ENCODE measurements at places on chromosomes 3 and 15.

DNA sequence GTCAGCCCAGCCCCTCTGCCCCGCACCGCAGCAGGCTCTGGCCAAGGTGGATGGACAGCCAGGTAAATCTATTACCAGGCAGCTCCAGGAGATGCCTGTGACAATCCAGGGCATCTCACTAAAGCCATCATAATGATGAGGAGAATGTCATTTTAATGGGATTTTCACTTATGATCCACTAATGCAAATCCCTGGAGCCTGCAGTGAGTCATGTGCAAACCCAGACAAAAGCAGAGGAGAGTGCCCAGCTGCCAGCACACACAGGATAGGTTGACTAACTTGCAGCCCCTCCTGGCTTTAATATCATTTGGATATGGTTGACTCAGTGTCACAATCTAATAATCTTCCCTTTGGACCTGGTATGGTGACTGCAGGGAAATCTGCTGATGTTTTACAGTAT is 206.9 kb upstream of the TRIM42 start:
- no peak for DNase-seq

DNA sequence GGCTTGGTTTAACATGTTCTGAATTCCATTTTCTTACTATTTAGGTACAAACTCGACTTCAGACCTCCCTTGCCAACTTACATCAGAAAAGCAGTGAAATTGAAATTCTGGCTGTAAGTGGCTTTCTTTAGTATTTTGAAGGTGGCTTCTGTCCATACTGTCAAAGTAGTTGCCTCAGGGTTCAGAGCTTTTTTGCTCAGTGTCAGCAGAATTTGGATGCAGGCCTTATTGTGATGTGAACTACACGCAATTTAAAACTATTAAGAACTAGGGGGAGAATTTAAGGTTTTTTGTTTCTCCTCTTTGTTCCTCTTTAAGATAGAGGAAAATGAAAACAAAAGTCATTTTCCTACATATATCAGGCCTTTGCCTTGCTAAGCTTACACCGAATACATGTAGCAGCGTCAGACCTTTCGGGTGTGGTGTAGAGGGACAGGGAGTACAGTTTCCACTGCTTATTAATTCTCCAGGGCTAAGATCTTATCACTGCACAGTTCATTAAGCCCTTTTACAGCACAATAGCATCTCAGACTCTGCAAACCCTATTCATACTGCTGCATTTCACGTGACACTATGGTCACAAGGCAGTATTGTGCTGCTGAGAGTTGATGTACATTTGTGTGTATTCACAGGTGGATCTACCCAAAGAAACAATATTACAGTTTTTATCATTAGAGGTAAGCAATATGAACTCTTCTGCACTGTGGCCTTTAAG is 6.7 kb downstream of the SRP14 start:
- no peak for DNase-seq

GRCh38 chr15:52699457-52699856 is 20.3 kb upstream of the ATOSA start:
- DNase-seq, result no peak

DNA sequence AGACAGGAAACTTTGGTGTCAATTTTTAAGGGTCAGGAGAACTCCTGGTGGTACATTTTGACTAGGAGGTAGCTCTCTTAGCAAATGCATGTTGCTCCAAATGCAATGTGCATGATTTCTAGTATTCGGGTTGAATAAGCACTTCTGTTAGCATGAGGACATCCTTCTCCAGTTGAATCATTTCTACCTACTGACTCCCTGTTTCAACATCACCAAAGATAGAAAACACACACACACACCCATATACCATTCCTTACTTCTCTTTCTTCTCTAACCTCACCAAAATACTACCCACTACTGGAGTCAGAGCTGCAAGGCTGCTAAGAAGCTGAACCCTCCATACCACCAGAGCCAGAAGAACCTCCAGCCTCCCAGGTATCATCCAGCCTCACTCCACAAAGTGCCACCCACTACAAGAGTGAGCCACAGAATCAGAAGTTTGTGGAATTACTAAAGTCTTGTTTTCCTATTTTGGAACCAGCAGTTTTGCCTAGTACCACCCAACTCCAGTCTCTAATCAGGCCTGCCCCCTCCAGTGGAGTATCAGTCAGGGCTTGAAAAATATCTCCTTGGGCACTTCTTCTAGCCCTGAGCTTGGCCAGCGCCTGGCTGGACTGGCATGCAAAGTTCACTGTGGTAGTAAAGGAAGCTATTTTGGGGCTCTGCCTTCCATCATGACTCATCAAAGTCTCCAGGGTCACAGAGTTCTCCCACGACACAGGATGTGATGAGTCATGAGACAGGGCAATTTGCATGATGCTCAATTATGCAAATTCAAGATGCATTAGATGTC is 110.3 kb downstream of the CYP19A1 start:
- DNase-seq, result peak; percentile 1

DNA sequence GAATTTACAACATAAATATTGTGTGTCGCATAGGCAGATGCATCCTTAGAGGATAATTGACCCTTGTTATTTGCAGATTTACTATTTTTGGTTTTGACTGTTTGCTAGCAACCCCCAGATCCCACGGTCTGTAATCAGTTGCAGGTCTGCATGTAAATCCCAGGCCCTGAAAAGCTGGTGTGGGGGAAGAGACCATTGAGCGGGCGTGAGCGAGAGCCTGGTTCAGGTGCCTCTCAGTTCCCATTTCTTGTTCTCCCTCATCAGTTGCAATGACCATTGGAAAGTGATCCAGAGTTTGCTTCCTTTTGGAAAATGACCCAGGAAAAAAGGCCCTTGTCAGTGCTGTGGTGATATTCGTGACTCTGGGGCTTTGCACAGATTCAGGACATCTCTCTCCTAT is 238.9 kb downstream of the UACA start:
- DNase-seq, result no peak

GRCh38 chr3:2516762-2517441 is 418.2 kb downstream of the CNTN4 start:
- DNase-seq, result no peak

GRCh38 chr3:55620351-55621025 is 133.4 kb upstream of the WNT5A start:
- DNase-seq, result no peak

DNA sequence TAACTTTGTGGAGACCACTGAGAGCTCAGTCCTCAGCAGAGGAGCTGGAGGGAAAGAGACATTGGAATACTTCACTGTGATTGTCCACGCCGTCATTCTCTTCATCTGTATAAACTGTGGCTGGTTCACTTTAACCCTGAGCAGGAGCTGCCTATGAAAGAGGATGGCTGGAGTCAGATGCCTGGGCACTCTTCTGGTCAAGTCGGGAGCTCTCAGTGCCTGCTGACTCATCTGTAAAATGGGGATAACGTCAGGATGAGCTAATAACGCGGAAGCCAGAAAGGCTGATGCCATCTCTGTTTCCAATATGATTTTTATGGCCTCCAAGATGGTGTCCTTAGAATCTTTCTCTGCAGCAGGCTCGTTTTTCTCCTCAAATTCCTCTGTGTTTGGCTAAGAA is 51.6 kb upstream of the MRPS22 start:
- DNase-seq, result no peak

GRCh38 chr3:112579697-112580096 is 17.9 kb downstream of the SLC35A5 start:
- no peak for DNase-seq

DNA sequence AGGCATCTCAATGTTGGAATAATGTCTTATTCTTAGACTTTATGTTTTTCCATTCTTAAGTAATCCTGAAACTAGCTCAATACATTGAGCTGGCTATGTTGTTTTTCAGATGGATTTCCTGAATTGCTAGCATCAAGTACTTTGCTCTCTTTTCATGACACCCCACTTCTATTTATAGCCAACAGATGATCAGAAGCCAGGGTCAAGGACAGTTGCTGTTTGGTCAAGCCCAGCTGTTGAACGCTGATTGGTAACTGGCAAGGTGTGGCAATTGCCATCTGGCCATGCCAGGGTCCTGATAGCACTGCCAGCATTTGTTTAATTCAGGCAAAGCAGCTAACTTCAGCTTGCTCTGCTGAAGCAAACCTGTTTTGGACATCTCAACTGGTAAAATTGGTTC is 46.2 kb upstream of the PLCL2 start:
- no peak for DNase-seq

- no peak for DNase-seq
These were observed 85.2 kb downstream of the UBE2E2 start for GRCh38 chr3:23288286-23288685.

GRCh38 chr3:52614689-52615088 is 71.0 kb downstream of the PBRM1 start:
- no peak for DNase-seq

DNA sequence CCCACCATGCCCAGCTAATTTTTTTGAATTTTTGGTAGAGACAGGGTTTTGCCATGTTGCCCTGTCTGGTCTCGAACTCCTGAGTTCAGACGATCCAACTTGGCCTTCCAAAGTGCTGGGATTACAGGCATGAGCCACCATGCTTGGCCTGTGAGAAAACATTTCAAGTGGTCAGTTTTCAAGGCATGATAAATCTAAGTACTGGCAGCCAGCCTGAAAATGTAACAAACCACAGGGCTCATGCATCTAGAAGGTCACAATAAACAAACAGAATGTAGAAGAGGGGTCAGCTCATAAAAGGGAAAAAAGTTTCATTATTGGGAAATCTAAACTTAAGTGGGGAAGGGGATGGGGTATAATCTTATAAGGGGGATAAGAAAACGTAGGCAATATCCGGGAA is 39.9 kb downstream of the PPCDC start:
- DNase-seq, result no peak

DNA sequence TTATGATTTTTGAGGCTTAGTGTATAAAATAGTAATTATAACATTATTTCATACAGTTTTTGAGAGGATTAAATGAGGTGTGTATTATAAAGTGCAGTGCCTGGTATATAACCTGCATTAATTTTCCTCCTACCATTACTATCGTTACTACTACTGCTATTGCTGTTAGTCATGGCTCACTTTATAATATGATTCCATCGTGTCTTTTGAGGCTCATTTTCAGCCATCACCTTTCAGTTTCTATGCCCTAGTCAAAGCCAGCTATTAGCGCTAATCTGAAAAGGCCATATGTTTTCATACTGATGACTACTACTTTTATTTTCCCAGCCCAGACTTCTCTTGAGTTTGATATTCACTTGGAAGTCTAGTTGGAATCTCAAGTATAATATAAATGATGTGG is 5.5 kb downstream of the MEF2A start:
- no peak for DNase-seq
